ENCODE measurements at places on chromosomes 13 and 19.

DNA sequence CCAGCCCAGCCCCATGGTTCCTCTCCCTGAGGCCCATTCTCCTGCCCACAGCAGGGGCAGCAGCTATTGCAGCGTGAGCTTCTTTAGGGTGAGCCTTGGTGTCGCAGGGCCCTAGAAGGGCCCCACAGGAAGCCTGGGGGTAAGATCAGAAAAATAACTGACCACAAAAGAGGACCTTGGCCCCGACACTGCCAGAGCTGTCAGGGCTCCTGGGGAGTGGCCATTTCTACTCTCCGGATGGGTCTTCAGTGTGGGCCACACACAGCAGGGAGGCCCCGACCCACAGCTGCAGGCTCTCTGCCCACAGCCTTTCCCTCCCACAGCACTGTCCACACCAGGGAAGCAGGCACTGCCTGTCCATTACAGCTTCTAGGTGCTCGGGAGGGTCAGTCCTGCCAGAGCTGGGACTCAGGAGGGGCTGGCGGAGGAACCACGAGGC lies 3.5 kb upstream of the SIGLEC8 start:
- DNase-seq = no peak

DNA sequence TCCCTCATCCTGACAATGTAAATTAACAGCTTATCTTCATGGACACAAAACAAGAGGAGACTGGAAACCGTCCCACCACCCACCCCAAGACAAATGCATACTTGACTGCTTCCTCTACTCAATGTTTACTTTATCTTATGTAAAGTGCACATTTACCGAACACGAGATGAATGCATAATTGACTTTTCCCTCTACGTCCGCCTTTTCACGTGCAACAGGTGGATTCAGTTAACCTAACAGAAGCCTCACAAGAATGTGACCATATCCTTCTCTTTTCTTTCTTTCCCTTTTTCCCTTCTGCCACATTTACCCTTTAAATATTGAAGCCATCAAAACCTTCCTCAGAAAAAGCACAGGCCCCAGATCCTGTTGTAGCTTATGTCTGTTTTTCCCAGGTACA lies 468.0 kb downstream of the UQCRFS1 start:
- DNase-seq = no peak

DNA sequence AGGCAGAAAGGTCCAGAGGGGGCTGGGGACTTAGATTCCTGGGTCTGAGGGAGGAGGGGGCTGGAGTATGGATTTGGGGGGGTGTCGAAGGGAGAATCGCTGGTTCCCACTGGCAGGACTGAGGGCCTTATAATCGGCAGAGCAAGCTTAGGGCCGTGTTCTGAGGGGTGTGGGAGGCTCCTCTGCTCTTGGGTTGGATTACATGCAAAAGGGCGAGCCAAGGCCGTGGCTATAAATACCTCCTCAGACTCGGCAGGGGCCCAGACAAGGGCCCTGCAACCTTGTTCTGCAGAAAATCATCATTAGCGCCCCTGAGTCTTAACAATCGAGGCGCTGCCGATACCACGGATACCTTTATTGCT lies 707 bp upstream of the MAMSTR start:
- no peak for DNase-seq

- no peak for DNase-seq
These were observed 233.0 kb downstream of the COL4A1 start for GRCh38 chr13:110073982-110074381.

DNA sequence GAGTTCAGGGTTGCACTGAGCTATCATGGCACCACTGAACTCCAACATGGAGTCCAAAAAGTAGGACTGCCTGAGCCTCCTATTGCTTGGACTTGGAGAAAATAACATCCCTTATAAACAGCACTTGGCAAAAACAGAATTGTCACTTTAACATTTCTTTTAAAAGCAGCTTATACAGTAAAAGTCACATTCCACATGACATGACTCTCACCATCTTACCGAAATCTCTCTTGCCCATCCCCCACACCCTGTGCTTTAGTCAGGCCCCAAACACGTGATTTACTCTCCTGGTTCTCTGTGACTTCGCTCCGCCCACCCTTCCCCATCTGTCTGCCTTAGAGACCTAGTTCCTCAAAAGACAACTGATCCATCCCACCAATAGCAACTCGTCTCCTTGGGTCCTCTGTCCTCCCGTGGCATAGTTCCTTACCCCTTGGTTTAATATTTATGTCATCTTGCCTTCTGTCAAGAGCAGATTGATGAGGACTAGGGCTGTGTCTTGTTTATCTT lies 4.6 kb downstream of the SAFB start:
- DNase-seq = no peak

DNA sequence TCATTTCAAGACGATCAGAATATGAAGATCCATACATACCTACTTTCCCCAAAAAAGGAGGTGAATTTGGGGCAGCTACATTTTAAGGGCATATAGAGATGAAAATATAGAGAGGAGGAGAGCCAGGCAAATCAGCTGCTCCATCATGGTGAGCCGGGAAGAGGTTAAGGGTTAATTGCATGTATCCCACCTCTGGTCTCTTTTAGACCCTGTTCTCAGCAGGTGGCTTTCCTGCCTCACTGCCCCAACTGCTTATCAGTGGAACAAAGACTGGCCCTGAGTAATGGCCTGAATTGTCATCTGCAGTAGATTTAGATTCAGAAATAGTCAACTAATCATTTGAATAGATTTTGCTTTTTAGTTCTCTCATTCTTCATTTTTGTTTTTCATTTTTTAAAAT lies 206.6 kb downstream of the SPRY2 start:
- no peak for DNase-seq

DNA sequence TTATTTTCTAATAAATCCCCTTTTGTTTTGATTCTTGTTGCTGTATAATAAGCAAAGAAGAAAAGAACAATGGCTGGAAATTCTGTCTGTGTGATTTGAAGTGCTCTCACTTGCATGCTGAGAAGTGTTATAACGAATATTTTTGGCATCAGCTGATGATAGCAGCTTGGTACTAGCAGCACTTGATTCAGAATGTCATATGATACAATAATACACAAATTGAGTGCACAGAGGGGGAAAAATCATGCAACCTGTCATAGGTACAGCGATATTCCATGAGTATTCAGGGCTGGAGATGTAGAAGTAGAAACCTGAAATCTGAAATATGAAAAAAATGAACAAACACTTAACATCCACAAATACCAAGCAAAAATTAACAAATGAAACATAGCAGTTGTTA lies 108.1 kb downstream of the FGF14 start:
- DNase-seq = no peak

DNA sequence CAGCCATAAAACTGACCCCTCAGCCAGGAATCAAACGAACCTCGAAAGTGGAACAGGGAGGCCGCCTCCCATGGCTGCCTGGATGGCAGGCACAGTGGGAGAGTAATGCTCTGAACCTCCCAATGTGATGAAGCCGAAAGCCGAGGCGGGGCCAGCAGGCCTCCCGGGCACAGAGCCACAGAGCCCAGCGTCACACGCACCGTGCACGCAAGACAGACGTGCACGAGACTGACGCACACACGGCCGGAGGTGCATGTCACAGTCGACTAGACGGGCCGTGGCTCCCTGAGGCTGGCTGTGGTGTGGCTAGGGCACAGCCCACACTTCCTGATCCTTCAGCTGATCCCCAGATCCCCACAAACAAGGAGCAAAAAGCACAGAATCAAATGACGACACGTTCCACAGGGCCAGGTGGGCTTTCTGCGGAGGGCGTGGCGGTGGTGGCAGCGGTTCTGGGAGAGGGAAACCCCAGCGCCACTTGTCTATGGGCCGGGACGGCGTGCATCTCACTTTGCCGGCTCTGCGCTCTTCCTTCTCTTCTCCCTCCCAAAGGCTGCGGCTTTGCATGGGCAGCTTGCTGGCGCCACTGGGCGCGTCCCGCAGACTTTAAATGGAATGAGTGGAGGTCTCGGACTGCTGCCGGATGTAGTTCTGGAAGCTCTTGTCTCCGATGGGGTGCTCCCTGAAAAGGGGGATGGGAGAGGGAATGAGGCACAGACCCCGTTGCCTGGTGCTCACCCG lies 5.0 kb upstream of the C13orf46 start:
- DNase-seq = no peak

- no peak for DNase-seq
These were observed 2.0 kb downstream of the GPI start for GRCh38 chr19:34366738-34367623.

- DNase-seq = no peak
These were observed 149.6 kb downstream of the TEX29 start for GRCh38 chr13:111469916-111470506.

DNA sequence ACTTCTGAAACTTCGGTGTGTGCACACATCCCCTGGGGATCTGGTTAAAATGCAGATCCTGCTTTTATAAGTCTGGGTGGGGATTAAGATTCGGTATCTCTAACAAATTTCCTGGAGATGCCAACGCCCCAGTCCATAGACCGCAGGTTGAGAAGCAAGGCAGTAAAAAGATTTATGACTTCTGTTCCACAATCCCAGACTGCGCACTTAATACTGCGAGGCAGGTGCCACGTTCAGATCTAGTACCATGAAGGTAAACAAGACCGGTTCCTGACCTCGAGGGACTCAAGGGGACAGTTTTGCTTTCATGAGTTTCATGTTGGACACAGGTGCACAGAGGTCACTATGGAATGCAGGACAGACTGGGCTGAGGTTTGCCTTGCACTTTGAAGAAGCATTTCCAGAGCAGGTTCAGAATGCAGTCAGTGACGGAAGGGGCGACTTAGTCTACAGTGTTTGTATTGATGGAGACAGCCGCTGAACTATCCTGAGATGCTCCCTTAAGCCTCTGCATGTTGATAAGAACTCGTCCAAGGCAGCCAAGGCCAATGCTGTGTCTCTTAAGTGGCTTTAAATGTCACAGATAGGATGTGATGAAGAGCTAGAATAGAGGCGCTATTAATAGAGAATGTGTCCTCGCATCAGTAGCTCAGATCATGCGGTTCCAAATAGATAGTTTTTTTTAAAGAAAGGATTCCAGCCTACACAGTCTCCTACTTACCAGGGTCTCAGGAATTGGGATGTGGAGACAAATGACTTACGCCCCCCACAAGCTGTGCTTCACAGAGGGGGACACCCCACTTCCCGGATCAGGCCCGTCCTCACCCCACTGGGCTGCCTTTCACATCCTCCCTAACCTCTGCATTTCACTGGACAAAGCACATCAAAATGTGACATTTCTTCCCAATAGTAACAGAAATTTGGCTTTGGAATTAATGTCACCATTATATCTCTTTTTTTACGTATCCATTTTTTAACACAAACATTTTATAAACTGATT lies 97.1 kb upstream of the IRS2 start:
- no peak for DNase-seq

GRCh38 chr13:51681037-51681678 lies 96.9 kb downstream of the WDFY2 start:
- DNase-seq = no peak

GRCh38 chr13:23067129-23067528 lies 113.7 kb upstream of the SGCG start:
- DNase-seq = no peak

- DNase-seq = no peak
These were observed 96.7 kb downstream of the RNASEH2B start for GRCh38 chr13:51006067-51006845.

DNA sequence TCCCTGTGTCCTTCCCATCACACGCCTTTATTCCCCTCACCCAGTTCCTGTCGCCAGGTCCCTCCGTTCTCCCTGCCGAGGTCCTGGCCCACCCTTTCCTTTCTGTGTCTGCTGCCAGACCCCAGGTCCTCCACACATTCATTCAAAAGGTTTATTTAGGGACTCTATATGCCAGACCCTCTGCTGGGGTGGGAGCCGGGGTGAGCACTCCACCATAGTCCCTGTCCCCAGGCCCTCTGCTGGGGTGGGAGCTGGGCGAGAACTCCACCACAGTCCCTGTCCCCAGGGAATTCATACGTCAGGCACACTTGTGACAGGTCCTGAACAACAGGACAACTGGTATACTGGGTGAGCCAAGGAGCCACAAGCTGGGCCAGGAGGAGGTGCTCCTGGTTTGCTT lies 34.4 kb upstream of the TUBGCP3 start:
- no peak for DNase-seq

DNA sequence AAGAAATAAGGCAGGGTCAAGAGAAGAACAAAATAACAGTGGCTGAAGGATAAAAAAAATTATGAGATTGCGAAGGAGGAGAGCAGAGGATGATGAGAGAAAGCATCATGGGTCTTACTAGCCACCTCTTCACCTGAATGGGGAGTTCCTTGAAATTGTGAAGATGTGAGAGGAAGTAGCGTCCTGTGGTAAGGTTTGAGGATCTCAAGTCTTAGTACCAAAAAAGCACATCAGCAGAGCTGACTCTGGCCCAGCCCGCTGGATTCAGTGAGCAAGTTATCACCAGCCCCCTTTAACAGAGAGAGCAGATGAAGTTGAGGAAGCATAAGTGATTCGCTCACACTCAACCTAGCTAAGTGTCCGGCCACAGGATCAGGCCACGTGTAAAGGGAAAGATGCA lies 61.8 kb downstream of the RXFP2 start:
- DNase-seq = no peak

GRCh38 chr19:28396287-28396831 lies 816.6 kb downstream of the UQCRFS1 start:
- DNase-seq = no peak

GRCh38 chr13:37944869-37945442 lies 75.4 kb upstream of the TRPC4 start:
- no peak for DNase-seq

- no peak for DNase-seq
These were observed 15.5 kb downstream of the C19orf47 start for GRCh38 chr19:40332669-40333068.

DNA sequence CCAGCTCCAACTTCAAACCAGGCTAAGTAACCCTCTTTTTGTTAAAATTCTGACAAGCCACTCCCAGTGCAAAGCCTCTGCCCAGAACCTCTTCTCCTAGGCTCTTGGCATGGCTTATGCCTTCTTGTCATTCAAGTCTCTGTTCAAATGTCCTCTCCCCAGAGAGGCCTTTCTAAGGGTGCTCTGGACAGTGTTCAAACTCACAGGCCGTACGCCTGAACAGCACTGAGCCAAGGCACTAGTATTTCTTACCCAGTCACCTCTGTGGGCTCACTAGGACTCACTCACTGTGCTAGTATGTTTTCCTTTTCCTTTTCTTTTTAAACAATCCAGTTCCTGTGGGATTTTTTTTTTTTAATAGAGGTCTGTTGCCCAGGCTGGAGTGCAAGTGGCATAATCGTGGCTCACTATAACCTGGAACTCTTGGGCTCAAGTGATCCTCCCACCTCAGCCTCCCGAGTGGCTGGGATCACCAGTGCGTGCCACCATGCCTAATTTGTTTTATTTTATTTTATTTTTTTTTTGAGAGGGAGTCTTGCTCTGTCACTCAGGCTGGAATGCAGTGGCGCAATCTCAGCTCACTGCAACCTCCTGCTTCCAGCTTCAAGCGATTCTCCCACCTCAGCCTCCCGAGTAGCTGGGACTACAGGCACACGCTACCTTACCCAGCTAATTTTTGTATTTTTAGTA lies 2.3 kb upstream of the ASF1B start:
- DNase-seq = no peak

Measured in left renal pelvis (tissue), 4 donors.